ENCODE measurements at places on chromosomes 12 and 14.

DNA sequence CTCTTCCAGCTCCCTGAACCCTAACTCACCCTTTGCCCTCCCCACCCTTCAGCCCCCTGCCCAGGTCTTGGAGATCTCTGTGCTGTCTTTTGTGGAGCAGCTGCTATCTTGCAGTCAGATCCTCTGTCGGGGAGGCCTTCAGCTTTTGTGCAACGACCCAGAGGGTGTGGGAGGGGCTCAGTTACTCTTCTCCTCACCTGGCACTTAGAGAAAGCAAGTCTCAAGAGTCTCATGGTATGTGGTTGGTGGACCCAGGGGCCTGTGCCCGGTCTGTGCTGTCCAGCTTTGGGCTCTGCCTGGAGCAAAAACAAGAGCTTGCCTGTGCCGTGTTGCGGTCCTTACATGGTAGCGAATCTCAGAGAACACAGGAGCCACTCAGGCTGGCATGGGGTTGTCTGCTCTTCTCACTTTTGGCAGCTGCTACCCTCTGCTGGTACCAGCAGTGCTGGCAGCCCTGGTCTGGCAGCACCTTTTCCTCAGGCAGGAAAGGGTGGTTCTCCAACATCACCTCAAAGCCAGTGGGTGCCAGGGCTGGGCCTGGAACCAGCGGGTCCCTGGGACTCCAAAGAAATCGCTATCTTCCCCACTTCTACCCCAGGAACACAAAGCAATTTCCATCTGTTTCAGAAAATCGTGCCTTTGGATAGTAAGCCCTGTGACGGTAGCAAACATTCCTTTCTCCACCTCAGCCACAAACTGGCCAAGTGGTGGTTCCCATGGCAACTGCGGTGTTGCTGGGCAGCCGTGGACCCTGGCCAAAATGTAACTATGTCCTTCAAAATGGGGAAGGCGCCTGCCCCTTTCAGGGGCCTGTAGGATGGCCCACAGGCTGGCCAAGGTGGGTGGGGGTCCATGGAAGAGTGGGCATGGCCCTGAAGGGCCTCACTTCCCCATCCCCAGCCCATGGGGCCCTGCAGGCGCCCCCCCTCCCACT is 90.0 kb downstream of the RIN3 start:
- DNase-seq: no peak

- DNase-seq: no peak
Measured at GRCh38 chr14:67526676-67527459, 6.2 kb upstream of the PLEKHH1 start.

- no peak for DNase-seq
Measured at GRCh38 chr14:98953551-98954348, 318.2 kb downstream of the BCL11B start.

- no peak for DNase-seq
Measured at GRCh38 chr12:63292471-63293221, 141.6 kb upstream of the AVPR1A start.

DNA sequence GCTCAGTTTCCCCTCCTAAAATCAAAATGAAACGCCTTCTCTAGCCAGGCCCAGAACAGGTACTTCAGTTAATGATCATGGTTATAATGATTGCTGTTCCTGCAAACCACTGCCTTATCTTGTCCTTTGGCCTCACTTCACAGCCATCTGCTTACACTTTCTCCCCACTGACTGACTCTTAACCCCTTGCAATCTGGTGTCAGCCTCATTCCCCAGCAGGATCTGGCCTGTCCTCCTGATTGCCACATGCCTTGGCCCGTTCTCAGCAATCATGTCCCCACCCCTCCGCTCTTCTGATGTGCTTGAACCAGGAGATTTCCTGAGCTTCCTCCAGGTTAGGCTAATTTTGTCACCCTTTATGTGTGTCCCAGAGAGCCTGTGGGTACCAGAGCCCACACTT is 64.5 kb downstream of the KCNA1 start:
- no peak for DNase-seq

- no peak for DNase-seq
Measured at GRCh38 chr14:50948205-50948604, 3.9 kb upstream of the PYGL start.

DNA sequence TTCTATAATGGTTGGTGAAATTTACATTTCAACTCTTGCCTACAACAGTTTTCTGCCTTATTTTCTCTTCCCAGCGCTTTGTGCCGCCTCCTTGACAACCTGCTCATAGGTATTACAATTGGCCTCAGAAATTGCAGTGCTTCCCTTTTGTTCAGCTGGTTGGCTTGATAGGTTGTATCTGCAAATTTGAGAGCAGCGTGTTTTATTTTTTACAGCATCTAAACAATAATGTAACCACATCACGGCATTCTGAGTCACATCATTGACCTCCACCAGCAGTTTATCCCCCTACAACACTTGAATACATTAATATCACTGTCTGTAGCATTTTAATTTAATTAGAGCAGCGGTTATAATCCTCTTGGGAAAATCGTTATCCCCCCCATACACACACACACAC is 99.4 kb downstream of the ETV6 start:
- no peak for DNase-seq

GRCh38 chr14:68899033-68899603 is 80.0 kb downstream of the ACTN1 start:
- no peak for DNase-seq

- no peak for DNase-seq
Measured at GRCh38 chr12:113239288-113239771, 18.1 kb downstream of the TPCN1 start.

DNA sequence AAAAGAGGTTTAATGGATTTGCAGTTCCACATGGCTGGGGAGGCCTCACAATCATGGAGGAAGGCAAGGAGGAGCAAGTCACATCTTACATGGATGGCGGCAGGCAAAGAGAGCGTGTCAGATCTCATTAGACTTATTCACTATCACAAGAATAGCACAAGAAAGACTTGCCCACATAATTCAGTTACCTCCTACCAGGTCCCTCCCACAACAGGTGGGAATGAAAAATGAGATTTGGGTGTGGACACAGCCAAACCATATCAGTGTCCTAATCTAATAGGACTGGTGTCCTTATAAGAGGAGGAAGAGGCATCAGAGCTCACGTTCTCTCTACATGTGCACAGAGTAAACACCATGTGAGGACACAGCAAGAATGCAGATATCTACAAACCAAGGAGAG is 25.9 kb downstream of the DYRK2 start:
- no peak for DNase-seq

DNA sequence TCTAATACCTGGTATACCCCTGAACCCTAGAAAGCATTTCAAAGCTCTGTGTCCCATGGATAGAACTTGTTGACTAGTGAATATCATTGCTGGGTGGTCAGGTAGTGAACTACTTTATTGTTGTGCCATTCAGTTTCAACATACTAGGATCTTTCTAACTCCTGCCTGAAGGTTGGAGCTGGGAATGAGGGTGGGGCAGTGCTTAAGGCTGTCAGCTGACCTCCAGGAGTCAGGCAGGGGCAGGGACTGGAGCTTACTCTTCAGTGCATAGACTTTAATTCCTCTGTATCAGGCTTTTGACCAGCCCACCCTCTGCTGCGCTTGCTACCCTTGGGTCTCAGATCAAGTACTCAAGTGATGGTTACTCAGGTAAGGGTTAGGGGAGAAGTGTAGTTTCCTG is 102.6 kb upstream of the RFX4 start:
- no peak for DNase-seq

- no peak for DNase-seq
Measured at GRCh38 chr14:87837296-87837695, 155.7 kb downstream of the GALC start.

Data from activated T-helper 2 cell treated with anti-CD3 and anti-CD28 coated beads, Interferon-gamma antibody, Interleukin-2, Interleukin-4, amounts not matched to agents 10 μg/mL and 5 μg/mL and 100 μg/mL, durations not matched to agents 14 hours and 24 hours and 36 hours (primary cell).